Osteoblast (primary cell): ENCODE measurements at places on chromosomes 11 and 22. TPM values are rescaled to one million over a fixed set of nuclear protein-coding genes. Genes with fewer than 3 reads are reported as not detected.

Gene MUC2
- total RNA-seq = not detected in 2 replicates

Gene TRAF6
- total RNA-seq = 11.6 and 12.1 TPM in 2 replicates

Gene ALX4
- under 0.01 and 0.29 TPM in 2 replicates for total RNA-seq

Gene KCNQ1
- total RNA-seq = not detected in 2 replicates

Gene LMO1
- not detected in 2 replicates for total RNA-seq

Gene SH3BP1
- total RNA-seq = 4.1 and 4.7 TPM in 2 replicates

Gene TCIRG1
- total RNA-seq = 85.4 and 87.5 TPM in 2 replicates

Gene OR2AG2
- 0.29 and 0.36 TPM in 2 replicates for total RNA-seq

Gene CASP12
- not detected in 2 replicates for total RNA-seq

Gene MPZL2
- not detected in 2 replicates for total RNA-seq

Gene CNTF
- total RNA-seq = 1.4 and 1.8 TPM in 2 replicates

Gene SAA2
- under 0.01 TPM in 1 of 2 replicates, not detected in the other for total RNA-seq

Gene OLFML1
- 20.3 and 33.0 TPM in 2 replicates for total RNA-seq

Gene HOATZ
- total RNA-seq = not detected in 2 replicates

Gene OR8J1
- not detected in 2 replicates for total RNA-seq

Gene HSPB2
- 2.1 and 2.2 TPM in 2 replicates for total RNA-seq

Gene SEC14L6
- total RNA-seq = not detected in 2 replicates

Gene NAALADL1
- total RNA-seq = 15.6 and 17.7 TPM in 2 replicates

Gene NPTXR
- 0.72 and 1.5 TPM in 2 replicates for total RNA-seq

Gene OR51B4
- total RNA-seq = not detected in 2 replicates

Gene PHOX2A
- total RNA-seq = not detected in 2 replicates

Gene SCT
- not detected in 2 replicates for total RNA-seq

Gene MISFA
- total RNA-seq = under 0.01 and 0.29 TPM in 2 replicates

Gene ASRGL1
- total RNA-seq = 0.36 and 0.59 TPM in 2 replicates

Gene KCNJ11
- under 0.01 TPM in 1 of 2 replicates, not detected in the other for total RNA-seq

Gene IFITM10
- total RNA-seq = 15.0 and 18.1 TPM in 2 replicates

Gene HMGXB4
- 19.2 and 20.9 TPM in 2 replicates for total RNA-seq

Gene TBC1D10A
- 30.6 and 32.9 TPM in 2 replicates for total RNA-seq

Gene OR52K1
- not detected in 2 replicates for total RNA-seq

Gene PHLDA2
- total RNA-seq = 2.5 and 3.8 TPM in 2 replicates

Gene GVQW3
- 2.9 and 3.2 TPM in 2 replicates for total RNA-seq
